ENCODE measurements at places on chromosomes 2 and 18.

- DNase-seq, result no peak
Observed at GRCh38 chr2:34188464-34189303, 589.6 kb upstream of the FAM98A start.

GRCh38 chr18:59787998-59788790 is 91.0 kb upstream of the CCBE1 start:
- DNase-seq, result peak; percentile 56

- peak; percentile 87 for DNase-seq
Observed at GRCh38 chr2:102063941-102064678, 72.3 kb downstream of the IL1R2 start.

- DNase-seq, result no peak
Observed at GRCh38 chr18:78228974-78229373, 750.6 kb upstream of the SALL3 start.

- DNase-seq, result no peak
Observed at GRCh38 chr2:96345438-96345837, 9.9 kb downstream of the NCAPH start.

GRCh38 chr2:107730898-107731297 is 95.8 kb upstream of the RGPD4 start:
- no peak for DNase-seq

DNA sequence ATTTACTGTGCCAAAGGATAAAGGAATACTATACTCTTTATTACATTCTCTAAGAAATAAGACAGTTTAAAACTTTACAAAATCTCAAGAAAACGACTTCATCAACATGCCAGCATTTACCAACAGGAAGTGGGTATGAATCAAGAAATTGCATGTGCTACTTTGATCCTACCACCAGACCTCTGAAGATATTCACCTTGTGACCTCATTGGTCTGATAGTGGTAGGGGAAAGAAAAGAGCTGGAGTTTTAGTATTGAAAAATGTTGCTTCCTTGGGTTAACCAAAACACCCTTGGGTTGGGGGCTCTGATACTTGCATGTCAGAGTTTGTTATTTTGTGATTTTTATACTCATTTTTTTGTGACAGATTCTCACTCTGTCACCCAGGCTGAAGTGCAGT is 84.1 kb upstream of the LPIN2 start:
- no peak for DNase-seq

- no peak for DNase-seq
Observed at GRCh38 chr18:57659460-57660102, 37.9 kb upstream of the NARS1 start.

DNA sequence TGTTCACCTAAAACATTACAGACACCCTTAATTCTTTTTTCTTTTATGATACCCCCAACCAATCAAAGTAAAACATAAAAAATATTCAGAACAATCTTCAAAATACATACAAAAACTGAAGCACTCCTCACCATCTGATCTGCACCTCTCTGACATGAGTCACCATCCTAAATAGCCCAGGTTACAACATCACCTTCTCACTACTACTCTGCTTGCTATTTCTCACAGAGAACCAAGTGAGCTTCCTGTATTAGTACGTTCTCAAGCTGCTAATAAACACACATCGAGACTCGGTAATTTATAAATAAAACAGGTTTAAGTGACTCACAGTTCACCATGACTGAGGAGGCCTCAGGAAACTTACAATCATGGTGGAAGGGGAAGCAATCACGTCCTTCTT is 183.5 kb downstream of the CBLN2 start:
- DNase-seq, result no peak

- no peak for DNase-seq
Observed at GRCh38 chr2:85421260-85422071, 3.0 kb downstream of the SH2D6 start.

DNA sequence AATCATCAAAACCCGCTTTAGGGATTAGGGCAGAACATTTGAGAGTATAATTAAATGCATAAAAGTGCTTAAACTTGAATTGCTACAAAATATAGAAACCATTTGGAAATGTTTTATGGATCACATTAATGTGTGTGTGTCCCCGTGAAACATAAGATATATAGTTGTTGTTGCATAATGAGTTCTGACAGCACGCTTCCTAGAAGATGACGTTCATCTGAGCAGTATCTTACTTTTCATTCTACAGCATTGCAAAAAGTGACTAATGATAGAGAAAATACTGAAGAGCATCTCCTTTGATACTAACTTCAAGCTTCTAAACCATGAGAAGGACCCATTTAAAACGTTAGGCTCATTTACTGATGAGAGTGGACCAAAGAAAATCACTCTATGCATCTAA is 63.7 kb downstream of the SLC8A1 start:
- DNase-seq, result no peak

DNA sequence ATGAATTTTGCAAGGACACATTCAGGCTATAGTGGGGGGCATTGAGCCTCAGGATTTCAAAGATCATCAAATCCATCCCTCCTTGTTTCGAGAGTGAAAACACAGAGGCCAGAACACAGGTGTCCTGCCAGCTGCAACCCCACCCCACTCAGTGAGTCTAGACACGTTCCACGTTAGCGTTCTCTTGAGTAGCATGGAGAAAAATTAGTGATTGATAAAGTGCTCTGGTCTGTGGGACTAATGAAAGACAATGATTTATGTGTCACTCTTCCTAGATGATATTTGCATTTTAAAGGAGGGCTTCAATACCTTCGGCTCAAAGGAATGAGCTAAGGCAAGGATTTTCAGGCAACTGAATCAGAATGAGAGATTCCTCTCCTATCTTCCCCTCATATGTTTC is 43.8 kb downstream of the SLC4A3 start:
- DNase-seq, result no peak

DNA sequence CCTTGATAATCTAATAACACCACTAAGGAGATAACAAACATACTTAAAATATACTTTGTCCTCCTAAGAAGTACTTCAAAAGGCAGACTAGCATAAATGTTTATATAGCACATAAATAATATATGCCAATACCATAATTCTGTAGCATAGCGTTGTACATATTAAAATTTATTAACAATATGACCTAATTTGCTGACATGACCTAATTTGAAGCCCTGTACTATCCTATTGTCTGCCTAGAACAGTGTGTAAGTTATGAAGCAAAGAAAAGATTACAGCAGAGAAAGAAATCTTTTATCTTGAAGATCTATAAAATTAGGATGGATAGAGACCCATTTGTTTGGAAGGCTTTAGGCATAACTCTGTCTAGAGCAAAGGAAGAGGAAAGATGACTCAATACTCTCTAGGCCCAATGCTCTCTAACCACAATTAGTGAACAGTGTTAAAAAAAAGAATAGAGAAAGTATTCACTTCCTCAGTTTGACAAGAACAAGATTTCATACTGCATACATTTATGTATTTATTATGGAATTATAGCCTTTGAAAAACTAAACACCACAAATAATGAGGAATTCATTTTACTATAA is 231.3 kb downstream of the ZRANB3 start:
- peak; percentile 87 for DNase-seq

- no peak for DNase-seq
Observed at GRCh38 chr2:8252997-8253694, 428.7 kb upstream of the ID2 start.

DNA sequence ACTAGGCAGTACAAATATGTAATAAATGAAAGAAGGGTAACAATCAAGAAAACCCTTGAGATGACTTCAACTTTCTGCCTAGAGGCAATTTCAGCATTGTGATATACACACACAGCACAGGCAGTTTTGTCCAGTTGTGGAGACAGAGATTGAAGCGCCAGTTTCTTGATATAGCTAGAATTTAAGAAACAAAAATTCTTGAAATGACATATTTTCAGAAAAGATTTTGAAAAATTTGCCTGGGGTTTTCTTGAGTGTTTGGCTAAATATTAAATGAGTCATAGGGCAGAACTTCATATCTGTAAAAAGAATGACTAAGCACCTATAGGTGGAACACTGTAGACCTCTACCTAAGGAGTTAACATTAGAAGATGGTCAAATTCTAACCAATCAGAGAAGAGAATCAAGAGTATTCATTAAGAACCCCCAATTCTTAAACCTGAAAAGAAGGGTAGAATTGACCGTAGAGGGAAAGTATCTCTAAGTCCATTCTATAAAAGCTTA is 1266.8 kb upstream of the TMEFF2 start:
- DNase-seq, result no peak

DNA sequence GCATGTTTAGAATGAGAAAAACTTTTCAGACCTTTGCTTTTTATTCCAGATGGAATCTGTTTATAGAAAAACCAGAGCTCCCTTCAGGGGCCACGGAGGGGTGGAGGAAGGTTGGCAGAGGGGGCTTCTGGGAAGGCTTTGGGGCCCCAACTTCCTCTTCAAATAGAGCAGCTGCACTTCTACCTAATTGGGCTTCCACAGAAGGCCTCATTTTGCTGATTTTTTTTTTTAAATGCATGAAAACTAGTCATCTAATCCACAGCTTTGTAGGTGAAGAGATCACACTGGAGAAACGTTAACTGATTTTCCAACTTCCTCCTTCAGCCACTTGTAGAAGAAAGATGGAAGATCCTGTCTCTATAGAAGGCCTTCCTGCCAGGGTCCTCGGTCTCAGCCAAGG is 181.8 kb downstream of the BCL11A start:
- DNase-seq, result no peak

DNA sequence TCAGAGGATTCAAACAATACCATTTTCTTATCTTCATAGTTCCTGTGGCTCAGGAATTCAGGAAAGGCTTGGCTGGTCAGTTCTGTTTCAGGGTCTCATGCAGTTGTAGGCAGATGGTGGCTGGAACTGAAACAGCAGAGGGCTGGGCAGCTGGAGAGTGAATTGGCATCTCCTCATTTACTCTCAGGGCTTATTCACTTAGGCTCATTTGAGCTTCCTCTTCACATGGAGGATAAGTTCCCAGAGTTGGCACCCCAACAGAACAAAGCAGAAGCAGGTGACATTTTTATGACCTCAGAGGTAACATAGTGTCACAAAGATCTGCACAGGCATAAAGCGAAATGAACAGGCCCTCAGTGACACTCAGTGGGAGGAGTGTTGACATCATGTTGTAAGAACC is 66.1 kb downstream of the RBBP8 start:
- no peak for DNase-seq

DNA sequence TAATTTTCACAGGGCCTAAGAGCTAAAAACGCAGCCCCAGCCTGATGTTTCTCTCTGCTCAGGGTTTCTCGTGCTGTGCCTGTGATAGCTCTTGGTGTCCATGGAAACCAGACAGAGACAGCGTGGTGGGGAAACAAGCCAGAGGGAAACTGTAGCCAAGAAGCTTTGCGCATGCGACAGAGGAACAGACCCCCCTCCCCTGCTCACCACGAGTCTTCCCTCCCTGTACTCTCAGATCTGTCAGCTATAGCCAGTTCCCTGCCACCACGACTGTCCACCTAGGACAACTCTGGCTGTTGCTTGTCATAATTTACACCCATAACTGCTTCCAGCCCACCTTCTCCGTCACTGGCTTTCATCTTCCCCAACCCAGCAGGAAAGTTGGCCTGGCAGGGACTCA is 13.2 kb upstream of the DNAJC27 start:
- no peak for DNase-seq

DNA sequence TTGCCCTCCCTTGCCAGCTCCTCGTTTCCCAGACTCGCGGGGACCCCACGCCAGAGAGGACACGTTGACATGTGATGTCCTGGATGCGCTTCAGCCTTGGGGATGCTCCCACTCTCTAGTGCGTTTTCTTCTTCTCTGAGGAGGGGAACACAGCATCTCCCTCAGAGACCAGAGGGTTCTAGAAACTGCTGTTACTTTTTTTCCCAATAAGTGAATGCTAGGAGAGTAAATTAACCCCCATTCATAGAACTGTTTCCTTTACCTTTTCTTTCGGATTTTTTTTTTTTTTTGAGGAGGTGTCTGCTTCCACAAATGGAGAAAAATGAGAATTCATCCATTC is 370 bp upstream of the EFEMP1 start:
- DNase-seq, result no peak

DNA sequence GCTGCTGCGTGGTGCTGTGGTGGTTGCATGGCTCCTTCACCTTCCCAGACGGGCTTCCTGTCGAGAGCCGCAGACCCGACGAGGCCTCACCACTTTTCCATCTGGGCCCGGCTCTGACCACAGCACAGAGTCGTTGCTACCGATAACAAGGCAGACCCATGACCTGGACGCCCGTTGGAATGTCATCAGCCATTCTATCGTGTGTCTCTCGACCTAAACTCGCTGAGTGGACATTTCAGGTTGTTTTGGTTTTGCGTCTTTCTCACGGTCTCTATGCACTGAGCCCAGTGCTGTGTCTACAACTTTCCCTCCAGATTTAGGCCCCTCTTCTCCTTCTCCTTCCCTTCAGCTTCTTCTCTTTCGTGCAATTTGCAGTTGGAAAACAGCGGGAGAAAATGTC is 204.7 kb upstream of the TPO start:
- DNase-seq, result no peak

GRCh38 chr18:8696749-8697211 is 8.6 kb upstream of the MTCL1 start:
- DNase-seq, result peak; percentile 47

GRCh38 chr2:12636837-12637581 is 79.7 kb upstream of the TRIB2 start:
- no peak for DNase-seq

DNA sequence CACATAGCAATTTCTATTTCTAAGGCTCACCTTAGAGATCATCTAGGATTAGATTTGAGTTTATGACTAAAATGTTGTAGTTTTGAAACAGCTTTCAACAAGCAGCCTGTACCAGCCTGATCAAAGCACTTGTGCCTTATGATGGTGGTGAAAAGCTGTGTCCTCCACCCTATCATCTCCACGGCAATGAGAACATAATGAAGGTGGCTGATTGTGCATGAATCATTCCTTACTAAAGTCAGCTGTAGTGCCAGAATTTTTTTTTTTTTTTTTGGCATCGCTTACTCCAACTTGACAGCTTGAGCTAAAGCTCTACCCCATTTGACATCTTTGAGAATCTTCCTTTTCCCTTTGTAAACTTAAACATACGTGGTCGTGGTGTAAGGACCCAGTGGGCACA is 86.0 kb downstream of the DCC start:
- no peak for DNase-seq

- DNase-seq, result no peak
Observed at GRCh38 chr2:184532551-184532950, 65.8 kb upstream of the ZNF804A start.

GRCh38 chr2:62854600-62855514 is 149.3 kb downstream of the EHBP1 start:
- no peak for DNase-seq

DNA sequence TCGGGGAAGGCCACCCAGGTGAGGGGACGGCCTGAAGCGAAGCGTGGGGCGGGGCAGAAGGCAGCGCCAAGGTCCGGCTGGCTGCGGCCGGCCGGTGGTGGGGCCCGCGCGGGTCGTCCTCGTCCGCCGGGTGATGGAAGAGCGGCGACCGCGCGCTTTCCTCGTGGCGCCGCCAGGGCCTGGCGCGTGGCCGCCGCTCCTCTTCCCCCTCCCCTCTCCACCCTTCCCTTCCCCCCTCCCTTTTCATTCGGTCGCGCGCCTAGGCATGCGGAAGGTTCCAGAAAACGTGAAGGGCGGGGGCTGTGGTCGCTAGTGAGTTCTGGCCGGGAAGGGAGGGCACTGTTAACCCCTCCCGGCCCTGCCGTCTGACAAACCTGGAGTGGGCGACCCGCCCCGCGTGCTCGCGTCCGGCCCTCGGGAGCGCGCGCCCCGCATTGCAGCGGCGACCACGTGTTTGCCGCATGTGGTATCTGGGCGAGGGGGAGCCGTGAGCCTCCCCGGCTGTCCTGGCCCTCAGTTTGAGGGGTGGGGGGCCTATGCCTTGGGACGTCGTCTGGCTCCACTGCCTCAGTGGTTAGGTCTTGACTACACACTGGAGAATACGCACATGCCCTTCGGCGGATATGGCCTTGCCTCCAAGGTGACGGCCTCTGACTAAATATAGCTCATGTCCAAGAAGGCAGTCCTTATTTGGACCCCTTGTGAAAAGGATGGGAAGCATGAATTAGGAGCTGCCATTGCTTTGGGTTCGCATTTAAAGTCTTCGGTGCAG is 579 bp downstream of the MAT2A start:
- no peak for DNase-seq
